ENCODE measurements at places on chromosomes 16 and 17. TPM values are rescaled to one million over a fixed set of nuclear protein-coding genes. Genes with fewer than 3 reads are reported as not detected.

The SAMD14 gene
- not detected for total RNA-seq

The CPNE7 gene
- 12.9 TPM for total RNA-seq

- H3K4me3 ChIP-seq: no peak overlapping the region
- H3K4me1 ChIP-seq: no peaks in the 10 kb centered on the region
- no peaks in the 10 kb centered on the region for H3K36me3 ChIP-seq
- no peak for DNase-seq
- no peaks in the 10 kb centered on the region for H3K27me3 ChIP-seq
Observed at GRCh38 chr17:55561973-55562495, 50.8 kb upstream of the SMIM36 start.

DNA sequence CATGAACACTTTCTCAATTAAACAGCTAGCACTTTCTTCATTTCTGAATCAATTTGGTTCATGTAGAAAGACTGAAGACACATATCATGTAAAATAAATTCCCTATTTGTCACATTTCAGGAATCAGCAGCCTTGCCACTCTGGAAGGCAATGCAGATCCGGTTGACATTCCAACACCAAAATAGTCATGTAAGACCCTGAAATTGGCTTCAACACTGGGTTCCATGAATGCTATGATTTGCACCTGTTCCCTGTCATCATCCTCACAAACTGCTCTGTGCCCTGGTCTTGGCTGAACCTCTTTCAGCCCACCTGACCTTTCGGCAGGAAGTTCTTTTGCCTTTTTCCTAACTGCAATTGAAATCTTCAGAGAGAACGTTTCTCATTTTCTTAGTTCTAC lies 156.9 kb downstream of the CDH8 start:
- H3K4me1 ChIP-seq: no peaks in the 10 kb centered on the region
- no peak for DNase-seq
- no peak overlapping the region for H3K4me3 ChIP-seq
- no peaks in the 10 kb centered on the region for H3K27me3 ChIP-seq
- no peak overlapping the region for H3K27ac ChIP-seq

GRCh38 chr17:40290629-40291280 lies 3.1 kb downstream of the CDC6 start:
- no peak for DNase-seq
- H3K4me1 ChIP-seq: peaks cover 23% of the 10 kb centered on the region
- H3K27ac ChIP-seq: no peak overlapping the region
- H3K4me3 ChIP-seq: no peak overlapping the region

The ZKSCAN2 gene
- total RNA-seq: 3.1 TPM

GRCh38 chr16:58187665-58188421 lies 10.1 kb downstream of the CSNK2A2 start:
- H3K4me1 ChIP-seq: no peaks in the 10 kb centered on the region
- no peak overlapping the region for H3K27ac ChIP-seq
- H3K4me3 ChIP-seq: no peak overlapping the region
- H3K27me3 ChIP-seq: no peaks in the 10 kb centered on the region

- no peak overlapping the region for H3K27ac ChIP-seq
- H3K27me3 ChIP-seq: peaks cover 4% of the 10 kb centered on the region
- no peak for DNase-seq
- no peaks in the 10 kb centered on the region for H3K36me3 ChIP-seq
Observed at GRCh38 chr16:57682809-57683635, 11.6 kb upstream of the DRC7 start.

GRCh38 chr17:17675925-17676534 lies 5.2 kb upstream of the RAI1 start:
- no peak for DNase-seq
- no peak overlapping the region for H3K4me3 ChIP-seq
- H3K27me3 ChIP-seq: no peaks in the 10 kb centered on the region
- H3K27ac ChIP-seq: no peak overlapping the region
- H3K4me1 ChIP-seq: peaks cover 14% of the 10 kb centered on the region

The TBC1D28 gene
- total RNA-seq: not detected

The ST6GALNAC2 gene
- 81.0 TPM for total RNA-seq

DNA sequence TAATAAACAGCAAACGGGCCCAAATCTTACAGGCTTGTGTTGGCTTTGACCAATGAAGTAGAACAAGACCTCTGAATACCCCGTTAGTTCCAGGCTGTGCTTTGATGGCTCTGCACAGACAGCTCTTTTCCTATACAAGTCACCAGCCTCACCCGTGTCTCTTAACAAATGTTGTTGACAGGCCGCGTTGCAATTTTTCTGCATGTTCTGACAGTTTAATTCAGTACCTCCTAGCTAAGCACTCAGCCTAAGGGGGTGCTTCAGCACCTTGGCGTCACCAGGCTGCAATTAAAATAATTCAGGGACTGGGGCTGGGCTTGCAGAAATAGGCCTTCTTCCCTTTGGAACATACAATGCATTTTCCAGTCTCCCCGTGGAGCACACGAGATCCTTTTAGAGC lies 500.1 kb downstream of the MAF start:
- H3K27ac ChIP-seq: no peak overlapping the region
- H3K4me3 ChIP-seq: no peak overlapping the region
- no peaks in the 10 kb centered on the region for H3K36me3 ChIP-seq
- DNase-seq: no peak

DNA sequence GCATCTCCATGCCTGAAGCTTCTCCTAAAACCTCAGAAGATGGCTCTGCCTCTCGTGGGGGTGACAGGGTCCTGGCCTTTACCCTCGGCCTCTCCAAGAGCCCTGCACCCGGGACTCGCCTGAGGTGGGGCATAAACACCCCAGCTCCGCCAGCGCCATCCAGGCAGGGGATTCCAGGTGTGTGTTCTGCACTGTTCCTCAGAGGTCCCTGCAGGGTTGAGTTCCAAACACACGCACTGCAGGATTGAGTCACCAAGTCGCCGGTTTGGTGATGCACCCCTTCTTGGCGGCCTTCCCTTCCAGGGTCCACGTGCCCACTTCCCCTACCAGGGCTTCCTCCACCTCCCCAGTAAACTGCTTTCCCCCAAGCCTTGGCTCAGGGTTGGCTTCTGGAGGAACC lies 40.0 kb upstream of the RBFOX3 start:
- H3K27me3 ChIP-seq: peaks cover 29% of the 10 kb centered on the region
- H3K4me3 ChIP-seq: no peak overlapping the region
- DNase-seq: peak; percentile 58
- no peaks in the 10 kb centered on the region for H3K4me1 ChIP-seq

DNA sequence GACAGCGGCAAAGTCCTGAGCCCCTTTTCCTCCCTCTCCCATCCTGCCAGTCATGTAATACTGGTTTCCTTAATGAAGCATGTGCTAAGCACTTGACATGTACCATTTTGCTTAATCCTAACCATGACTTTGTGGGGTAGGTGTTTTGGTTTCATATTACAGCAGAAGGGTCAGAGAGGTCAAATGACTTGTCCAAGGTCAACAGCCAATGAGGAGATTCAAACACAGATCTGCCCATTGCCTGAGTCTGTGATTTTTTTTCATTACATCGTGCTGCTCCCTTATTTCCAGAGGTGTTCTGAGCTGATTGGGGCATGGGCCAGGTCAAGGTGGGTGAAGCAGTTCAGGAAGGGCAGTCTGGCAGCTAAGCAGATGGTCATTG lies 17.6 kb upstream of the PHF12 start:
- no peak for DNase-seq
- peaks cover 13% of the 10 kb centered on the region for H3K4me1 ChIP-seq
- H3K27me3 ChIP-seq: peaks cover under 1% of the 10 kb centered on the region
- no peak overlapping the region for H3K27ac ChIP-seq
- no peaks in the 10 kb centered on the region for H3K36me3 ChIP-seq

The KRT31 gene
- 70.8 TPM for total RNA-seq

- H3K4me3 ChIP-seq: no peak overlapping the region
- H3K27me3 ChIP-seq: peaks cover 20% of the 10 kb centered on the region
- no peak for DNase-seq
- H3K36me3 ChIP-seq: no peaks in the 10 kb centered on the region
Observed at GRCh38 chr17:35548208-35548810, 10.8 kb upstream of the SLFN12L start.

DNA sequence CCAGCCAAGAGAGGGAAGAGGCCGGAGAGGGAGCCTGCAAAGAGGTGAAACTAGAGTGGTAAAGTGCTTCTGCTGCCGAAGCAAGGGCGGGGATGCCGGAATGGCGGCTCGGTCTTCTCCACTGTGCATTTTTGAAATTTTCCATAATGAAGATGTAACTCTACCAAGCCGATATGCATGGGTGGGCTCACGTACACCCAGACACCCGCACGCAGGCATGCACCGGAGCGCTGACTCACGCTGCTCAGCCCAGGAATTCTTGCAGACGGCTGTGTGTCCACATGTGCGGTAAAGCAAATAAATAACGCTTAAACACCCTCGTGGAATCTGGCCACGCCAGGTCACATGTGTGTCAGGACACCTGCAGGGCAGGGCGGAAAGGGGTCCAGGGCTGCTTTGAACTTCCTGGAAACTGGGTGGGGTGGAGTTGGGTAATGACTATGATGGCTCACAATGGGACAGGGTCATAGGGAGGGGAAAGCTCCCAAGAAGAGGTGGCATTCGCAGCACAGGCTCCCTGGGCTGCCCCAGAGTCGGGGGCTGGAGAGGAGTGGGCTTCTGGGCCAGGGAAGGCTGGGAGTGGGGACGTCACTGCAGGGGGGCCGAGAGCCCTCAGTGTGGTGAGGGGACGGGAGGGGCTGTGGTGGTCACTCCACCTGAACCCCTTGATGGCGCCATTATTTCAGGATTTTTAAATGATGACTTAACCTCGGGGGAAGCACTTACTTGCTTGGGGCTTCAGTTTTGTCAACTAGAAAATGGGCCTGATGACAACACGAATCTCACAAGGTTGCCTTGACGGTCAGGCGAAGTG lies 265.5 kb downstream of the PARN start:
- H3K4me1 ChIP-seq: peaks cover 28% of the 10 kb centered on the region
- H3K27me3 ChIP-seq: no peaks in the 10 kb centered on the region
- H3K4me3 ChIP-seq: no peak overlapping the region
- DNase-seq: no peak
- H3K27ac ChIP-seq: peak overlapping the region; percentile 48
- H3K36me3 ChIP-seq: no peaks in the 10 kb centered on the region

The TMEM235 gene
- total RNA-seq: not detected

DNA sequence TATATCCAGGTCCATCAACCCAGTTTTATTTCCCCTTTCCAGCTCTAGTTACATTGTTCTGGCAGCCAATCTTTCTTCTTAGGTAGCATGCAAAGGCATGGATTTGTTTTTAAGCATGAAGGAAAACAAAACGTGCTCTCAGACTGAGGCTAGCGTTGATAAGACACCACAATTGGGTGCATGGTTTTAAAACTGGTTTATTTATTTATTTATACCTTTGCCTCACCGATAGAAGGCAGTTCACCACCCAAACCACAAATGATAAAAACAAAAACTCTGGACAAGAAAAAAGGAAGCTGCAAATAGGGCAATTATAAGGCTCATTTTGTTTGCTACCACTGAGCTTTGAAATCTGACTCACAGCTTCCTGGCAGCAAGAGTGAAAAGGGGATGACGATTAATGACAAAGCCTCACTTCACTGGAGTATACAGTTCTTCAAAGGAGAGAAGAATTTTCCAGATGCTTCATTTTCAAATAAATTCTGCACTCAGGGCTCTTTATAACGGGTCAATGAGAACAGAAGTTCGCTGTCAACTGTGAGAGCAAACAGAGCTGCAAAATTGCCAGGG lies 278.4 kb upstream of the IRX5 start:
- no peak for DNase-seq
- H3K27ac ChIP-seq: no peak overlapping the region
- no peaks in the 10 kb centered on the region for H3K36me3 ChIP-seq
- H3K4me3 ChIP-seq: no peak overlapping the region
- H3K27me3 ChIP-seq: no peaks in the 10 kb centered on the region

- H3K4me1 ChIP-seq: peaks cover 26% of the 10 kb centered on the region
- no peak overlapping the region for H3K27ac ChIP-seq
- H3K27me3 ChIP-seq: no peaks in the 10 kb centered on the region
- H3K4me3 ChIP-seq: no peak overlapping the region
- no peaks in the 10 kb centered on the region for H3K36me3 ChIP-seq
Observed at GRCh38 chr17:64345689-64346376, 44.8 kb downstream of the PECAM1 start.

GRCh38 chr17:82239401-82239925 lies 10.6 kb downstream of the SLC16A3 start:
- peak overlapping the region; percentile 40 for H3K4me3 ChIP-seq
- no peak overlapping the region for H3K27ac ChIP-seq
- DNase-seq: peak; percentile 68
- no peaks in the 10 kb centered on the region for H3K27me3 ChIP-seq
- peaks cover 93% of the 10 kb centered on the region for H3K4me1 ChIP-seq

- peaks cover 9% of the 10 kb centered on the region for H3K4me1 ChIP-seq
- peaks cover 72% of the 10 kb centered on the region for H3K36me3 ChIP-seq
- no peaks in the 10 kb centered on the region for H3K27me3 ChIP-seq
- no peak overlapping the region for H3K27ac ChIP-seq
Observed at GRCh38 chr17:43524945-43525575, 21.1 kb downstream of the ETV4 start.

DNA sequence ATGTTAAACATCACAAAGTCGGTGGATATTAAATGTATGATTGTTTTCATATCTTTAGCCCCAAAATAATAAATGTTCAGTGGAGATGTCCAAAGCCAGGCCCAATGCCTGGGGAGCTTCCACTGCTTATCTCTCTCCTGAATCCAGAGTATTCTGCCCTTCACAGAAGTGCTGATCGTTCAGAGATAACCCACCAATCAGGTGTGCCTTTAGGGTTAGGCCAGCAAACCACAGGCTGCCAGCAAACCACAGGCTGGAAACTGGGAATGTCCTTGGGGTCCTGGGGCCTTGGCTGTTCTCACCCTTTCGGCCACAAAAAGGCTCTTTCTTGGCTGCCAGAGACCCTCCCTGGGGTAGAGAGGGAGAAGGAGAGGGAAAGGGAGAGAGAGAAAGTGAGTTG lies 33.9 kb downstream of the NXN start:
- no peaks in the 10 kb centered on the region for H3K27me3 ChIP-seq
- no peak overlapping the region for H3K27ac ChIP-seq
- no peak overlapping the region for H3K4me3 ChIP-seq

GRCh38 chr16:87484487-87485331 lies 8.1 kb downstream of the ZCCHC14 start:
- H3K4me1 ChIP-seq: peaks cover 86% of the 10 kb centered on the region
- no peak for DNase-seq
- H3K27ac ChIP-seq: peak overlapping the region; percentile 47
- H3K36me3 ChIP-seq: no peaks in the 10 kb centered on the region
- no peak overlapping the region for H3K4me3 ChIP-seq

GRCh38 chr17:27400991-27401390 lies 55.3 kb upstream of the KSR1 start:
- H3K4me1 ChIP-seq: peaks cover 10% of the 10 kb centered on the region
- no peaks in the 10 kb centered on the region for H3K27me3 ChIP-seq
- DNase-seq: peak; percentile 35
- H3K36me3 ChIP-seq: no peaks in the 10 kb centered on the region
- no peak overlapping the region for H3K27ac ChIP-seq

The MT4 gene
- 113 TPM for total RNA-seq

The ITGAX gene
- total RNA-seq: 1.1 TPM

- H3K27ac ChIP-seq: no peak overlapping the region
- peaks cover 36% of the 10 kb centered on the region for H3K4me1 ChIP-seq
- H3K4me3 ChIP-seq: no peak overlapping the region
- no peak for DNase-seq
- no peaks in the 10 kb centered on the region for H3K27me3 ChIP-seq
- no peaks in the 10 kb centered on the region for H3K36me3 ChIP-seq
Observed at GRCh38 chr16:30372038-30372712, 1.9 kb upstream of the TBC1D10B start.

The CRYM gene
- total RNA-seq: 4.7 TPM

- H3K27ac ChIP-seq: peak overlapping the region; percentile 82
- peaks cover 7% of the 10 kb centered on the region for H3K36me3 ChIP-seq
- peak overlapping the region; percentile 90 for H3K4me3 ChIP-seq
- peaks cover 45% of the 10 kb centered on the region for H3K4me1 ChIP-seq
- DNase-seq: no peak
Observed at GRCh38 chr17:81239714-81240555, 817 bp downstream of the NDUFAF8 start.

- peaks cover 35% of the 10 kb centered on the region for H3K4me1 ChIP-seq
- no peaks in the 10 kb centered on the region for H3K36me3 ChIP-seq
- no peak for DNase-seq
- H3K27ac ChIP-seq: no peak overlapping the region
Observed at GRCh38 chr16:1333854-1334700, 632 bp downstream of the BAIAP3 start.
